Right lung (tissue), 10 donors: ENCODE measurements at places on chromosomes 16 and 17. TPM values are rescaled to one million over a fixed set of nuclear protein-coding genes. Genes with fewer than 3 reads are reported as not detected.

Gene EFNB3
- 37.8 TPM for polyA plus RNA-seq

Gene GPR142
- polyA plus RNA-seq: 0.15 TPM

Gene KRTAP3-1
- not detected for polyA plus RNA-seq

Gene CIBAR2
- 11.8 TPM for polyA plus RNA-seq

Gene CBFA2T3
- polyA plus RNA-seq: 3.6 TPM

Gene TP53TG3
- not detected for polyA plus RNA-seq

Gene CTF1
- 9.9 TPM for polyA plus RNA-seq

Gene ZMYND15
- polyA plus RNA-seq: 0.65 TPM

Gene KDM6B
- 28.6 TPM for polyA plus RNA-seq

Gene SOX9
- polyA plus RNA-seq: 52.9 TPM

Gene FOXJ1
- 13.5 TPM for polyA plus RNA-seq

- no peak for DNase-seq
Measured at GRCh38 chr17:4116516-4116915, 26.3 kb downstream of the ZZEF1 start.

GRCh38 chr17:39069114-39069756 lies 82.2 kb downstream of the PLXDC1 start:
- DNase-seq: no peak

DNA sequence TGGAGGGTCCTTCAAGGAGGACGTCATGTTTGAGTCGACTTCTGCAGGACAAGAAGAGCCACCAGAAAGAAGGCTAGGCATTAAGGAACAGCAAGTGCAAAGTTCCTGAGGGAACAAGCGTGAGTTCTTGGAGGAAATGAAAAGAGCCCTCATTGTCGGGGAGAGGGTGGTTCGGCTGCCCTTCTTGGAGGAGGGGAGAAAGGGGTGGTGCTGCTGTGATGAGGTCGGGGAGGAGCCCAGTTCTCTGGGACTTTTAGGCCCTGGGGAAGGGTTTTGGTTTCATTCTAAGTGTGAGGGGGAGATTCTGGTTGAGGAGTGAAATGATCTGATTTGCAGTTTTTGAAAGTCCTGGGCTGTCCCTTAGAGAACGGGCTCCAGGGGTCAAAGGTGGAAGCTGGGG lies 4.1 kb downstream of the BICDL2 start:
- DNase-seq: no peak

- DNase-seq: peak; percentile 55
Measured at GRCh38 chr16:80526418-80527061, 14.3 kb upstream of the DYNLRB2 start.

DNA sequence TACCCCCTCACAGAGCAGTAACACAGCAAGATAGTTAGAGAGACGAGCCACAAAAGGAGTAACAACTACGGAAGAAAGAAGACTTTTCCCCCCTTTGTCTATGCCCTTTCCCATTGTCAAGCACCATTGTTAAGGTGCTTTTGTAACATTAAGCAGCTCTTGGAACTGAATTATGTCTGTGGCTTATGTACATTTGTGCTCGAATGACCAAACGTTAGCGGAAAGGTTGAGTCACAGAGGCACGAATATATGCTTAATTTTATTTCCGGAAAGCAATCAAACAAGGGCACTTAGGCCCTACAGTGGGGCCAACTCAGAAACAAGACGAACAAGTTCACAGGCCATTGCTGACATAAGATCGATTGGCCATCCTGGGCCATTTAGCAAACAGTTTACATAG lies 109.5 kb downstream of the ANKFN1 start:
- peak; percentile 6 for DNase-seq

- no peak for DNase-seq
Measured at GRCh38 chr17:81741049-81741593, 29.0 kb downstream of the SLC25A10 start.

DNA sequence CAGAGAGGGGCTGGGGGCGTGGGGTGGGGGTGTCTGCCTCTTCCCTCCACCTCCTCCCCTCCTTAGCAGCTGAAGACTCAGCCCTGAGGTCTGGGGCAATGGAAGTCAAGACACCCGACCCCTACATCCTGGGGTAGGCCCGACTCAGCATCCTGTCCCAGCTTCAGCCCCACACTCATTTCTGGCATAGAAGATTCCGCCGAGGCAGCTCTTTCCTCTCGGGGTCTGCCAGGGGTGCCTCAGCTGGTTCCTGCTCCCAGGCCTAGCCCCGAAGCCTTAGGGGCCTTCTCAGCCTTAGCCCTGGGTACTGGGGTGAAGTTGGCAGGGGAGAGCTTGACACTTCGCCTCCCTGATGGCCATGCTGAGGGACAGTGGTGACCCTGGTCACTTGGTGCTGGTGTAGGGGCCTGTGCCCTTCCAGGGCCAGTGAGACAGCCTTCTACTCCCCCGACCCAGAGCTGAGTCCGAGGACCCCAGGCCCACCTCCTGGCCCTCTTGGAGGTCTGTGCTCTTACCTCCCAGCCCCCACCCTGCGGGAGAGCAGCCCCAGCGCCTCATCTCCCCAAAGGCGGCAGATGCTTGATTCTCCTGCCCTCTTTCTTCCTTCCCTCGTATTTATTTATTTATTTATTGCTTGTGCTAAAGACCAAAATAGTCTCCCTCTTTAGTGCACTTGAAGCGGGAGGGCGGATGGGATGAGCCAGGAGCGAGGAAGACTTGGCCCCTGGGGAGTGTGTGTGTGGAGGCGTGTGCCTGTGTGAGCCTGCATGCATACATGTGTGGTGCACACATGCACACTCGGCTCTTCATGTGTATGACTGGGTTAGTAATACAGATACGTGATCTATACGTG lies 42.5 kb downstream of the KCNJ12 start:
- no peak for DNase-seq

DNA sequence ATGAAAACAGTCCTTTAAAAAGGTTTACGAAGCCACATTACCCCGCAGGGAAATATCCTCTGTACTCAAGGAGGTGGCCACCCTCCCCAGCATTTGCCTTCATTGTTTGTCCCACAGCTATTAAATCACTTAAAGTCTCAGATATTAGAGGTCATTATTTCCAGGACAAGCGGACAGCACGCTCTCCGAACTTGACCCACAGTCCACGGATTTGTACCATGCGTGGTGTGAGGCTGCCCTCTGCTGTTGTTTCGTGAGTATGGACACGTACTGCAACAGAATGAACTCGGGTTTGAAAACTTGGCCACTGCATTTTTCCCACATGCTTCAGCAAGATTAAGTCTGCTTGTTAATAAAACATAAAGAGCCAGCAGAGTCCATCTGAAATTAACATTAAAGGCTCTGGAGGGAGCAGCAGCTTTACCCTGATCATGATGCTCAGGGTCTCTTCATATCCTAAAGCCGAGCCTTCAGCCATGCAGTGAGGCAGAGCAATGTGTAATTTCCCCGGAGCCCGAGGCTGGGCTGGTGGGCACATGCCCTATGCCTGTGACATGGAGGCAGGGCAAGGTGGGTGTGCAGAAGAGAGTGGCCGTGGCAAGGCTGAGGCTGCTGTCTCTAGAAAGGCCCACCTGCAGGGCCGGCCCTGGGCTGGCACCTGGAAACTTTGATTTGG lies 19.7 kb downstream of the MEAK7 start:
- peak; percentile 45 for DNase-seq

- no peak for DNase-seq
Measured at GRCh38 chr17:37518826-37519225, 29.1 kb downstream of the DUSP14 start.

GRCh38 chr17:37745801-37746426 lies 1.1 kb upstream of the HNF1B start:
- no peak for DNase-seq

DNA sequence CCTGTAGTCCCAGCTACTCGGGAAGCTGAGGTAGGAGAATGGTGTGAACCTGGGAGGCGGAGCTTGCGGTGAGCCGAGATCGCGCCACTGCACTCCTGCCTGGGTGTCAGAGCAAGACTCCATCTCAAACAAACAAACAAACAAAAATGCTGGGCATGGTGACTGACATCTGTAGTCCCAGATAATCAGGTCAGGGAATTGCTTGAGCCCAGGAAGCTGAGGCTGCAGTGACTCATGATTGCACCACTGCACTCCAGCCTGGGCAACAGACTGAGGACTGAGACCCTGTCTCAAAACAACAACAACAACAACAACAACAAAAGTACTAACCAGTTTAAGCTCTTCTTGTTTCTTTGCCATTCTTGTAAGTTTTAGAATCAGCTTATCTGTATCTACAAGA lies 383.0 kb upstream of the PMFBP1 start:
- DNase-seq: no peak

- DNase-seq: no peak
Measured at GRCh38 chr16:75413951-75414350, 19.4 kb downstream of the CFDP1 start.

DNA sequence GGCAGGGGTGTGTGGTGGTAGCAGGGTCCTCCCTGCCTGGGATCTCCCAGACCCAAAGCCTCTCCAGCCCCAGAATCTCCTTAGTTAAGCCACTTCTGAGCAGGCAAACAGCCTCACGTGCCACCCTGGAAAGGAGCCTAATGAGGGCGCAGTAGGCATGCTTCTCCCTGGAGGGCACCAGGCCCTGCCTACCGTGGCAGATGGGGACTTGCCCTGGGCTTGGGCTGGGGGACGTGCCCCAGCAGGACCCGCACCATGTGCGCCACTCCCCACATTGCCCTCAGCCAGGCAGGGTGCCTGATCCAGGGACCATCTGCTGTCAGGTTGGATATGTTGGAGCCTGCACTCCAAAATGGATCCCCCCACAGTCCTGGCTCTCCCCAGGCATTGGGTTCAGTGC lies 14.2 kb downstream of the FAM83G start:
- DNase-seq: no peak

DNA sequence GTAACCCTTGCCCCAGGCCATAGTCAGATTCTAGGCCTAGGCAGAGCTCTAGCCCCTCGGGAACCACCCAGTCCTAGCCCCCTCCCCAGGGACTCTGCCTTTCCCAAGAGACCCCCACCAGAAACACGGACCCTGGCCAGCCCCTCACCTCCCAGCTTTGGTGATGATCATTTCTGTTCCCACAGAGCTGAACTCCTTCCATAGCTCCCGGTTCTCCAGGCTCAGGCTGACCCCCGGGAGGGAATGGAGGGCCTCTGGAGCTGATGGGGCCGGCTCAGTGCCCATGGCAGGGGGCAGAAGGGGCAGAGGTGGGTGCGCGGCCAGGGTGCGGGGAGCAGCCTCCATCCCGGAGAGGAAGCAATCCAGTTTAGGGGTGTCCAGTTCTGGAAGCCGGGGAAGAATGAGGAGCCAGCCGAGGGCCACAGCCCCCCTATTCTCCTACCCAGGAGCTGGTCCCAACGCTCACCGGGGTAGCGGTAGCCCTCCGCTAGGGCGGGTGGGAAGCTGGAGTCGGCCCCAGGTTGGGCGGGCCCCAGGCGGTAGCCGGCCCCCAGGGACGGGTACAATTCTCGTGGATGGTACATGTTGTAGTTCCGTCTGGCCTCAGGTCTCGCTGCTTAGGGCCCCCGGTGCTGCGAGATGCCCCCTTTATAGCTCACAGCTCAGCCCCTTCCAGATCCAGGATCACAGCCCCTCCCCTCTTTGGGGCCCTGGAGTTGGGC lies 953 bp downstream of the TBX6 start:
- DNase-seq: no peak

DNA sequence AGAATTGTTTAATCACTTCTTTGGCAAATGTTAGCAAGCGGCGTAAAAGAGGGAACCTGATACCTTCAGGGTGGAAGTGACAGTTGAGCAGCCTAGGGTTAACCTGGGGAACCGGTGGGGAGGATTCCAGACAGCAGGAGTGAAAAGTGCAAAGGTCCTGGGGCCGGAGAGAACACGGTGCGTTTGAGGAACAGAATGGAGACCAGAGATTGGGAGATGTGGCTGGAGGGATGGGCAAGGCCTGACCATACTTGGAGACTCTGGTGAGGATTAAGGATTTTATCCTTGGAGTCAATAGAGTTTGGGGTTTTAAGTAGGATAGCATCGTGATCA lies 2.3 kb upstream of the ZNF500 start:
- DNase-seq: no peak

DNA sequence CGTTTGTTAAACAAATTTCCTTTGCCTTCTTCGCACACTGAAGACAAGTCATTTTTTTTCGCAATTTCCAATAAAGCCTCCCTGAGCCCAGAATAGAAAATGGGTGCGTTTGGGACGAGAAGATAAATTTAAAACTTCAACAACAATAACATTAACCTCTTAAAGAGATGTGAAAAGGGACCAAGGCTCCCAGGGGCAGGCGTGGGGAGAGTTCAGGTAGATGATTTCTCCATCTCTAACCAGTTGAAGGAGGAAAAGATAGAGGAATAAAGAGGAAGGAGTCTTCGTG lies 1.3 kb upstream of the HOXB4 start:
- no peak for DNase-seq

GRCh38 chr17:56826611-56827414 lies 6.9 kb downstream of the C17orf67 start:
- DNase-seq: no peak

- DNase-seq: no peak
Measured at GRCh38 chr16:27421961-27422740, 20.2 kb downstream of the IL21R start.

GRCh38 chr16:69691980-69692911 lies 34.1 kb downstream of the NQO1 start:
- no peak for DNase-seq

DNA sequence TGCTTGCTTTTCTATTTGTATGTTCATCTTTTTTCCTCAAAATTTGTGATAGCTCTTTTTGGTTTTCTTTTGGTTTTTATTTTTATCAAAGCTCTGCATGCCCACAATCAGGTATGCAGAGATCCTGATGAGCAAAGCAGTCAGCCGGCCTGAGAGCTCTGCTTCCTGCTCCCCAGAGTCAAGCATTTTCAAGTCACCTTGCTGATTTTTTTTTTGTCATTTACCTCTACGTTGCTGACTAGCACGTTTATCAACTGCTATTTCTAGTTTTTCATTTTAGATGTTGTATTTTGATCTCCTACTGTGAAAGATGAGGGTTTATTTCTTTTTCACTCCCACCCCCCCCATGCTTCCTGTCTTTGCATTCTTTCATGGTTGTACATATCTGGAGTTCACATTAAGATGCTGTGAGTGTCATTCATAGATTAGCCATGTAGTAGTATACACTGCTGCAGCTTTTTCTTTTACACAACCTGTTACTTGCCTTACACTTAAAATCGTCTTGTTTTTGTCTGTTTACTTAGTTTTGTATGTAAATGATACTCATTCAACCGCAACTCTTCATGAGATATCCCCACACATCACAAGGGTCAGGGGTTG lies 196.2 kb downstream of the LGALS9B start:
- no peak for DNase-seq

DNA sequence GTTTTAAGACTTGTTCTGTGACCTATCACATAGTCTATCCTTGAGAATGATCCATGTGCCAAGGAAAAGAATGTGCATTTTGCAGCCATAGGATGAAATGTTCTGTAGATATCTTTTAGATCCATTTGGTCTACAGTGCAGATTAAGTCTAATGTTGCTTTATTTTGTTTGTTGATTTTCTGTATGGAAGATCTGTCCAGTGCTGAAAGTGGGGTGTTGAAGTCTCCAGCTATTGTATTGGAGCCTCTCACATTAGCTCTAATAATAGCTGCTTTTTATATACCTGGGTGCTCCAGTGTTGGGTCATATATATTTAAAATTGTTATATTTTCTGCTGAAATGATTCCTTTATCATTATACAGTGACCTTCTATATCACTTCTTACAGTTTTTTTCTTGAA lies 155.6 kb upstream of the MON1B start:
- no peak for DNase-seq

- no peak for DNase-seq
Measured at GRCh38 chr17:65385726-65386125, 175.7 kb downstream of the AXIN2 start.

GRCh38 chr16:16905850-16906249 lies 526.9 kb downstream of the NPIPA7 start:
- DNase-seq: no peak
